ENCODE measurements at places on chromosomes 2 and 18.

GRCh38 chr2:20213651-20214565 is 11.0 kb downstream of the SDC1 start:
- no peak for DNase-seq

- DNase-seq = no peak
Measured at GRCh38 chr2:37173741-37174140, 14.7 kb downstream of the SULT6B1 start.

DNA sequence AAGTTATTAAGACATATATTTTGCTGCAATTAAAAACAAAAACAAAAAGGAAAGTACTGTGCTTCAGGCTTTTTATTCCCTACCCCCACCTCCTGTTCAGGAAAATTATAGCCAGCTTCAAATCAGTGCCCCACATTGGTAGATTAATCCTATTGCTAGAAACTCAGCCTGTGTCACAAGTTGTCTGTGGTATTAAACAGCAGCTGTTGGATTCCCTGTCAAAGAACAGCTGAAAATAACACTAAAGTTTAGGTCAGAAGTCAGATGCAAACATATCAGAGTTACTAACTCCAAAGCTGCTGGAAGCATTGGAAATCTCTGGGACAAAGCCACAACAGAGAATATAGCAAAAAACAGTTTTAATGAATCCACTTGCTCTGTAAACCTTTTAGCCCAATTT is 818 bp upstream of the CCDC141 start:
- DNase-seq = no peak

GRCh38 chr2:195533771-195534642 is 123.0 kb upstream of the SLC39A10 start:
- DNase-seq = no peak

GRCh38 chr2:164205347-164205746 is 415.9 kb downstream of the GRB14 start:
- DNase-seq = no peak

DNA sequence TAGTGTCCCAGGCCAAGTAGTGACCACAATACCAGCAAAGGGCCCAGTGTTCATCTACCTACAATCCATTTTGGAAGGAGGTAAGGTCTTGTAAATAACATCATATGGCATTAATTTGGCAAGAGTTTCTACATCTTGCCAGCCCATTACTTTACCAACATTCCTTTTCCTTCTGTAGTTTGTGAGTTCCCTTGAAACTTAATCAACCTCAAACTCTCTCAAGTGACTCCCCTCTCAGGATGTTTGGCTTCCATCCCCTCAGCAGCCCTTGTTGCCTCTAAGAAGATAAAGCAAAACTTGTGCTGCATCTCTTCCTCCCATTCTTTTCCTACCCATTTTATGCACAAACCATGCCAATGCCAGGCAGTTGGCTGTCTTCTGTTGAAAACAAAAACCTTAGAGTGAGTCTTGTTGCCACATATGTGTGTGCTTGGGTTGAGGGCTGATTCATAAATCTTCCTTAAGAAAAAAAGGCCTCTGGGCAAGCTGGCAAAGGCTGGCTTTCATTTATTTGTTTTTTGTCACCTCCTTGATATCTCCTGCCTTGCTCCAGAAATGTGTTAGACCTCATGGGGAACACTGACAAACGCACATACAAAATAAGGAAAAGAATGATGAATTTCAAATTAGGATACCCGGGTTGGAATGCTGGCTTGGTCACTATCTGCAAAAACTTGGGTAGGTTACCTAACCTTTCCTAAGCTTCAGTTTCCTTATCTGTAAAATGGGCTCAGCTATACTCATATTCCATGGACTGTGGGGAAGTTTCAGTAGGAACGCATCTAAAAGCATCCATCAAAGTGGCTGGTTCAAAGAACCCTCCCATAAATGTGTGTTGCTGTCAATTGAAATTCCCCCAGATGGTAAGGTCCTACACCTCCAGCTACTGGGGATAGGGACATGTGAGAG is 29.4 kb upstream of the ST3GAL5 start:
- DNase-seq = no peak

GRCh38 chr2:200319548-200320337 is 13.2 kb downstream of the SPATS2L start:
- DNase-seq = no peak

DNA sequence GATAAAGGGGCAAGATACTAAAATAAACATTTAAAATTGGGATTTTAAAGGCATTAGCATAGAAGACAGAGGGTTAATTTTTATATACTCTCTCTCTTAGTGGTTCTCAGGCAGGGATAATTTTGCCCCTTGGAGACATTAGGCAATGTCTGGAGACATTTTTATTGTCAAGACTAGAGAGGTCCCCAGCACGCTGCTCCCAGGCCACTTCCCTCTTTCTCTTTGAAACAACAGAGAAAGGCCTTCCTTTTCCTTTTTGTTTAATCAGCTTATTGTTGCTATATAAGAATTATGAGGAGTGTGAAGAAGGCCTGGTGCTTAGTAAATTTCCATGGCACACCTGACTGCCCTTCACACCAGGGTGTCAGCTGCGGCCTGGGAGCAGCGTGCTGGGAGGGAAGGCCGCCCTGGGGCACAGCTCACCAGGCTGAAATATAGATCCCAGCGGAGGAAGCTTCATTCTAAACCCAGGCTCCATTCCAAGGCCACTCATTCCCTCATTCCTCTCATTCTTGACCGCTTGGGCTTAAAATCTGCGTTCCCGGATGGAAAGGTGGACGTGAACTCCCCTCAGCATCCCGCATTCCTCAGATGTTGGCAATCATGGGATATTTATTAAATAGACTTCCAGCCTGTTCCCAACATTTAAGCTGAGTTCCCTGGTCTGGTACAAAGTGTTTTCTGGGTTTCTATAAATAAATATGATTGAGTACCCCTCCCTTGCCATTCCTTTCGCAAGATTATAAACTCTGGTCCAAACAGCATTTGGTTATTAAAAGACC is 22.5 kb downstream of the SLC14A2 start:
- no peak for DNase-seq

DNA sequence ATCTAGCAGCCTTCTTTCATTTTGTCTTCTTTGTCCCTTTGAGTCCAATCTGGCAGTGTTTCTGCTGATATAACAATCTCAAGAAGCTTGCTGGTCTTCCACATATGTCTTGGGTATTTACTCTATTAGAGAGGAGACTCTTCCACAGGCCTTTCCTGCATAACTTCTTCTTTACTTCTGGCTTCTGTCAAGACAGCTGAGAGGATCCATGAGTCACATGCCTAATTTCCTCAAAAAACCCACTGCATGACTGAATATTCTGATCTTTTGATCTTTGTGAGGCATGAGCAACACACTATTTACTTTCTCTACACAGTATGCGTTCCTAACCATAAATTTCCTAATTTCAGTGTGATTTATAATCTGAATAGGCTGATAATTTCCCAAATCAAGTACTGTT is 5.1 kb upstream of the DCC start:
- DNase-seq = no peak

- DNase-seq = no peak
Measured at GRCh38 chr2:166411473-166412230, 35.9 kb upstream of the SCN9A start.

- no peak for DNase-seq
Measured at GRCh38 chr2:68889500-68889899, 18.3 kb upstream of the BMP10 start.

DNA sequence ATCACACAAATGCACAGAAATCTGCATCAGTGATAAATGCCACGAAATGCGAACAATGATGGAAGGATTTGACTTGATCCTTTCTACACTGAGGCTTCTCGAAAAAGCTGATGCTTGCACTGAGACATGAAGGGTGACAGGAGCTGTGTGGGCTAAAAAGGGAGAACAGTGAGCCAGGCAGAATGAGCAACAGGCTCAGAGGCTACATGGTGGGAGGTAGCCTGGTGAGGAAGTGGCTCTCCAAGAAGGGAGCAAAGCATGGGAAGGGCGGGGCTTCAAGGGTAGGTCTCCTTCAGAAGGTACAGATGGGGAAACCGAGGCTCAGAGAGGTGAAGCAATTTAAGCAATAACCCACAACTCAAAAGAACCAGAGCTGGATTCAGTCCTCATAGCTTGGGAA is 82.4 kb downstream of the TRIM43 start:
- no peak for DNase-seq

DNA sequence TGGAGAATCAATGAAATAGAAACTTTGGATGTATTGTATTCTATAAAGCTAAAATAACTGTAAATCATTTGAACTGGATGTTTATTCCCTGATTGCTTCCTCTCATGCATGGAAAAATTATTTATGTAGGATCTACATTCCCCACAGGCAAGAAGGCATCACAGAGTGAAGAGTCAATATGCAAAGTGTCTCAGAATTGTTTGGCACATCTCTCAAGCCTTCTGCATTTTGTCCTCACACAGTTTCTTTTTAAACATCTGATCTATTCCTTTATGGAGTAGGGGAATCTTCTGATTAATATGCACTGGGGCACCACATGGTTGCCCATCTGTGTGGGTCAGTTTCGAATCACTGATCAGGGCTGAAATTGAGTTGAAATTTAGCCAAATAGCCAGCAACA is 465.4 kb downstream of the ZNF804A start:
- DNase-seq = no peak

- no peak for DNase-seq
Measured at GRCh38 chr2:144507441-144508171, 12.3 kb downstream of the ZEB2 start.

- DNase-seq = no peak
Measured at GRCh38 chr18:51921862-51922261, 418.1 kb upstream of the DCC start.

- DNase-seq = no peak
Measured at GRCh38 chr2:195819276-195819675, 162.2 kb downstream of the SLC39A10 start.

DNA sequence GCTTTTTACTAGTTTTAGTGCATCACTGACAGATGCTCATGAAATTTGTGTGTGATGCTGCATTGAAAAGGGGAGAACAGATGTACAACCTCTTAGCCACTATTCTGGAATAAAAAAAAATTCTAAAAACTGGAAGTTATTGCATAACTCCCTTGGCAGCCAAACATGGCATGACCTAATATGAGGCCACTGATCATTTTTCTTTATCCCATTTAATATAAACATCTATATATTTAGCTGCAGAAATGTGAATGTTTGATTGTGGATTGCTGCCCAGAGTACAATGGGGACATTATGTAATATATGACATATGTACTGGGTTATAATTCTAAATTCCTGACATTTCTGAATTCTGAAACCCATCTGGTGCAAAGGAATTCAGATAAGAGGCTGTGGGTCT is 86.5 kb downstream of the CDCA7 start:
- DNase-seq = no peak

DNA sequence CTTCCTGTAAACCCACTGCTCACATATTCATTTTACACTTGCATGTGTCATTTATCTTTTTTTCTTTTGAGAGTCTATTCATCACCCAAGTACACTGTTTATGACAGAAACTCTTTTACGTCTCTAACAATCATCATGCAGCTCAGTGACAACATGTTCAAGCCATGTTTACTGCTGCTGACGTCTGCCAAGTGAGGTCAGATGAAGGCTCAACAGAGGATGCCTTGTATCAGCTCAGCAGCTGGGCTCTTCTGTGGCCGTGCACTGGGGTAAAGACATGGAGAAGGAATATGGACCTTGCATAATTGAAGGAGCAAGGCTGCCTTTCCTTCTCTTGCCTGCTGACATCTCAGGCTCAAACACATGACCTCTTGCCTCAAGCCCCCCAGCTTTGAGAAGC is 99.6 kb downstream of the ADD2 start:
- DNase-seq = peak; percentile 17

- no peak for DNase-seq
Measured at GRCh38 chr2:29323961-29324360, 208.7 kb downstream of the CLIP4 start.

DNA sequence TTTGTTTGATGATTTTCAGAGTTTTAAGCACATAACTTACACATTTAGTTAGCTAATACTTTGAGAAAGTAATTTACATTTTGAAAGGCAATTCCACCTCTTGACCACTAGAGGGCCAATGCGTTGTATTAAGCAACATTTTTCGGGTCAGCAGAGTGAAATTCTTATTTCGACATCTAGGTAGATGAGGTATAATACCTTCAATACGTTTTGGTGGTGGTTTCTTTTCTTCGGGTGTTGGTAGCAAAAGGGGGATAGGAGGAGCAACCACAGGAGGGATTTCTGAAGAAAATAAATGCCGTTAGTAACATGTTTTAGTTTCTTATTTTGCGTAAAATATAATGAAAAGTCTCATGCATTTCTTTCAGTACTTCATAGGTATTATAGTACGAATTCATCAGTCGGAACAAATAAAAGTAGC is 106.3 kb downstream of the TTN start:
- DNase-seq = no peak

GRCh38 chr2:133286326-133286922 is 281.8 kb downstream of the NCKAP5 start:
- DNase-seq = no peak

DNA sequence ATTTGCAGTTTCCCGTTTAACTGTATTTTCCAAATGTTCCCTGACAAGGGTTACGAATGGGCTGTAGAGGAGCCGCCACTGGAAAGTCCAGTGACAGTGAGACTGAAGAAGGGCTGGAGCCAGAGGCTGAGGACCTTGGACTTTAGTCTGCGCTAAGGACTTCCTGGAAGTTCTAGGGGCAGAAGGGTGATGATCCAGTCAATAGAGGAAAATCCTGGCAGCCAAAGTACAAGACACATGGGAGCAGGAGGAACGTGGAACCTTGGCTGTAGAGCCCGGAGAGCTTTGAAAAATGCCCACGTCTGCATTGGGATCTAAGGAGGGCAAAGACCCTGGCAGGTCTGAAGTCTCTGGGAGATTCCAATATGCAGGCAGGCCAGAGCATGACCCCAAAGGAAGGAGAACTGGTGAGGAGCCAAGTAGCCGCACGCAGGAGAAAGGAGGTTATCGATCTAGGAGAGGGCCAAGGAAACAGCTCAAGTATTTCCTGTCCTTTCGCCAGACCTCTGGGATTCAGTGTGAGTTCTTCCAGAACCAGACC is 28.5 kb downstream of the MBP start:
- DNase-seq = no peak

GRCh38 chr2:7758073-7758759 is 841.0 kb downstream of the RNF144A start:
- no peak for DNase-seq

GRCh38 chr2:190088917-190089316 is 26.4 kb upstream of the MSTN start:
- no peak for DNase-seq

GRCh38 chr2:235692076-235692475 is 198.2 kb downstream of the AGAP1 start:
- DNase-seq = no peak

- no peak for DNase-seq
Measured at GRCh38 chr2:182004945-182005520, 19.4 kb downstream of the PPP1R1C start.

GRCh38 chr2:230825354-230825753 is 39.4 kb upstream of the ITM2C start:
- DNase-seq = no peak

GRCh38 chr2:45394842-45395241 is 216.2 kb downstream of the SRBD1 start:
- no peak for DNase-seq

GRCh38 chr2:136443661-136444060 is 321.7 kb upstream of the THSD7B start:
- DNase-seq = no peak

- DNase-seq = no peak
Measured at GRCh38 chr2:136255648-136256461, 137.9 kb upstream of the CXCR4 start.

- no peak for DNase-seq
Measured at GRCh38 chr2:207816546-207816945, 46.8 kb upstream of the FZD5 start.

Data from substantia nigra (tissue), 51 donors.